Fibroblast of skin of scalp (primary cell): ENCODE measurements at places on chromosomes 5 and 9.

GRCh38 chr5:76050134-76050533, 33.0 kb upstream of the SV2C start:
- DNase-seq: no peak

DNA sequence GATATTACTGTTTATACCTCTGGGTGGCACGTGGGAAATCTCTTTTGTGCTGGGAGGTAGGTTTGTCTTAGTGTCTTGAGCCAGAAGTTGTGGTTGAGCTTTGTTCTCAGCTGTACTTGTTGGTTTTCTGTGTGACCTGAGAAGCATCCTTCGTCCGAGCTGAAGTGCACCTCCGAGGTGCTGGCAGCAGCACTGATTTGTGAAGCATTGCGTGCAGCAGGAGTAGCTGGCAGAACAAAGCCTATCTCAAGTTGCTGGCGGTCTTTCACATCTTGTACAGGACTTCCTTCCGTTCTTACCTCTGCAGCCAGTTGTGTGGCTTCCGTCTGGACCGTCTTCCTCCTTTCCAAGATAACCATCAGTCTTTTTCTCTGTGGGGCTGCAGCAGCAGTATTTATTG, 4.3 kb downstream of the PRRC2B start:
- DNase-seq: no peak

- DNase-seq: peak; percentile 19
Measured at GRCh38 chr9:16484180-16484579, 386.3 kb downstream of the BNC2 start.

DNA sequence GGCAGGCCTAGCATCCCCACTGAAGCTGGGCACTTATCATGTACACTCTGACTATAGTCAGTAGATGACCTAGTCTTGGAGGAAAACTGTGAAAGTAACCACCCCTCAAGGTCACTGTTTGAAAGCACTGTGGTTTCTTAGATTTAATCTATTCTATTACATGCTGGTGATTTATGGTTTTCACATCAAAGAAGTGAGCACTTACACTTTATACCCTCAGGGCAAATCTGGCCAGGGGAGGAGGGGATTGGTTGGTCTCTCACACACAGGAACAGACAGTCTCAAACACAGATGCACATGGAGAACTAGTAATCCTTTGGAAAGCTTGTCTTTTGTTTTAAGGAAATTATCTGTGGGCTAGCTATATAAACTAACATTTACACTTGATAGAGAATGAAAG, 17.9 kb upstream of the SPIN1 start:
- DNase-seq: no peak

GRCh38 chr9:33908114-33908513, 91.2 kb downstream of the UBE2R2 start:
- no peak for DNase-seq

DNA sequence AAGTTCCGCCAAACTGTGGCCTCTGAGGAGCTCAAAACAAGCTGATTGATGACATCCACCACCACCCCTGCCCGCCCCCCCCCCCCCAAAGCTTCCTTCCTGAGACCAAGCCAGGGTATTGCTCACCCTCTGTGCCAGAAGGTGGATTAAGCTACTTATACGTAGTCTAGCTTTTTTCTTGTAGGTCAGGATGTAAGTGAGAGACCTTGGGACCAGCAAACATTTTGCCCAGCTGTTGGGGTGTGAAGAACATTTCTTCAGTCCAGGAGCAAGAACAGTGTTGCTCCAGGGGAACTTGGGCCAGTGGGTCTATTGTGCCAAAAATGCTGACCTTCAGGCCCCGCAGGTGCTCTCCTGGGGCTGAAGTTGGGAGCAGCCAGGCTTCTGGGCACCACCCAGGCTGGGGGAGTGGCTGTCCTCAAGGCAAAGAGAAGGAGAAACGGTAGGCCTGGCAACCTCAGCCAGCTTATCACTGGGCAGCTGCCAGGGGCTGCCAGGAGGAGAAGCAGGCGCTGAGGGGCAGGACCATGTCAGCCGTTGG, 18.0 kb downstream of the NEURL1B start:
- no peak for DNase-seq

DNA sequence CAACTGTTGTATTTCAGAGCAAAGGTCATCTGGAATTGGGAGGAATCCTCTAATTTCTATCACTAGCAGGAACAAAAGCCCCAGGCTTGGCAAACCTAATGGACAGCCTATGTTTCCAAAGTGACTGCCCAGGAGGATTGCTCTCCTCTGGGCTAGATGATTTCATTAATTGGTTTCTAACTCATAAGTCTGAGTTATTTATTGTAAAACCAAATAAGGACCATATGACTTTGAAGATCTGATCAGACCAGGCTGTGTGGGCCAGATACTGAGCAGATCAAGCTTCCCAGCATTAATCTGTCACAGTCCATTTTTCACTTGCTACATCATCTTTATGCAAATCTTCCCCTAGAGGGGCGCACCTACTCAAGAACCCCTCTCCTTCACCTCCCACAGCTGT, 125.2 kb downstream of the PRDM6 start:
- no peak for DNase-seq

- DNase-seq: peak; percentile 46
Measured at GRCh38 chr9:109640580-109641371, 139.2 kb upstream of the PALM2AKAP2 start.

GRCh38 chr5:14686517-14686916, 22.0 kb downstream of the OTULIN start:
- DNase-seq: no peak

DNA sequence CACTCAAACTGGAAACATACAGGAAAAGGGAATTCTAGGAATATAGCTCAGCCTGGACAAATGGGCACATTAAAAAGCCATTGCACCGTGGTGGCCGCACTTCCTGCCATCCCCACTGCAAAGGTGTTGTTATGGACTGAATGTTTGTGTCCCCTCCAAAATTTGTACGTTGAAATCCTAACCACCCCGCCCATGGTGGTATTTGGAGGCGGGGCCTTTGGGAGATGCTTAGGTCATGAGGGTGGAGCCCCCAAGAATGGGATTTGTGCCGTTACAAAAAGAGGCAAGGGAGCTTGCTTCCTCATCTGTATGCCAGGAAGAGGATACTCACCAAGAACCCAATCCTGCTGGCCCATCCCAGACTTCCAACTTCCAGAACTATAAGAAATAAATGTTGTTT, 1.1 kb upstream of the CMBL start:
- DNase-seq: no peak

DNA sequence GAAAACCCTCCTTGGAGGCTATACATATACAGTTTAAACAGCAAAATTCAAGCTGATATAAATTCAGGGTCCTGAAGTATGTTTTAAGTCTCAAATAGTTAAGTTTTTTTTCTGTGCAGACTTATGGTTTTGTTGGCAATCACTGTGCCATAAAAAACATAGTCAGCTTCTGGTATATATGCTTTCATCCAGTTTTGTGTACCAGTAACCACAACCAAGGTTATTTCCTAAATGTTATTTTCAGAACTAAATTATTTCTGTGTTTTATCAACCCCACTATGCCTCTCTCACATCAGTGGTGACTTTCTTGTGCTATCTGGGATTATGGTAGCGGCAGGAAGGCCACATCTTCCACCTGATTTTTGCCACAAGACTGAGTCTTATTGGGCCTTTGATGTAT, 107.7 kb upstream of the SMARCA2 start:
- no peak for DNase-seq

DNA sequence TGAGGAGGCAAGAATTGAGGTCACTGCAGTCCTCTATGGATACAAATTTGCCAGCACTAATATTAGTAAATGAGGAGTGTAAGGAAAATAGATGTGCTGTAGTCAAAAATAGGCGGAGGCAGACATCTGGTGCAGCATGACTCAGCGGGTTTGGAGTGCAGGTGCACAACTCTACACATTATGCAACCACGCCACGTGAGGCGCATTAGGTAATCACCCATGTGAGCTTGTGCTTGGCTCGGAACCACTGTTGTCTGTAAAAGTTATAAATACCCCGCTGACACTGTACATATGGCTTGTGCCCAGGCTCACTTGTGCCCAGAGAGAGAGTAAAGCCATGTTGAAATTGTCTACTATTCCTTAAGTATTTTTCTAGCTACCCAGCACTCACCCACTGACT, 623.5 kb upstream of the NUDT12 start:
- DNase-seq: no peak

GRCh38 chr5:157290156-157290980, 24.4 kb downstream of the CYFIP2 start:
- DNase-seq: peak; percentile 90

- no peak for DNase-seq
Measured at GRCh38 chr5:88683506-88684135, 199.4 kb downstream of the MEF2C start.

- peak; percentile 75 for DNase-seq
Measured at GRCh38 chr9:77163884-77164283, 13.4 kb upstream of the VPS13A start.

DNA sequence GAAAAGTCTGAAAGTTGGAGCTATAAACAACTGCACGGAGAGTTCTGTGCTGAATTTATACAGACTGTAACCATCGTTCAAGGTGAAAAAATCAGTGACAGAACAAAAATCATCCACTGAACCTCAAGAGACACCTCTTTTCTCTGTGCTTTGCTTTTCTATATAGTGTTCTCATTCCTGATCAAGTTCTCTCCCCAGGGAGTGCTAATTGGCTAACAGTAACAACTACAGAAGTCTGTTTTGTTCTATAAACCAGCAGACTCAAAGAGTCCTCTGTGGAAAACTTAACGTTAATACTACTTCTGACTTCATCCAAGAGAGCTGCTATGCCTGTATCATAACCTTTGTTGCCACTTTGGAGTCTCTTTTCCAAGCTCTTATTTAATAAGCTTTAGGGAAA, 1388.3 kb upstream of the C9orf72 start:
- DNase-seq: no peak

DNA sequence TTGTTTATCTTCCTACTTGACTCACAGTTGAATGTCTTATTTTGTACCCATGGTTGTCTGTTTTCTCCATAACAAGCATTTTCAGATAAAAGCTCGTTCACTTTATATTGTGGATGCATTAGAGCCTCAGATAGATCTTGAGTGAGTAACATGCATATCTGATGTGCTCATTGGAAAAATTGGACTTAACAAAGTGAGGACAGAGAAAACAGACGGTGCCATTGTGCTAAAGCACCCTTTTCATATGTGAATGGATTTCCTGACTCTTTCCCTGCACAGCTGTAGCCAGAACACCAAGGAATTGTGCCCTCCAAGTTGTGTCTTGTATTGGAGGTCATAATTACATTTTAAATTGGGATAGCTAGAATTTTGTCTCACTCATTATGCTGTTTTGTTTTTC, 325.8 kb upstream of the MEF2C start:
- DNase-seq: no peak

DNA sequence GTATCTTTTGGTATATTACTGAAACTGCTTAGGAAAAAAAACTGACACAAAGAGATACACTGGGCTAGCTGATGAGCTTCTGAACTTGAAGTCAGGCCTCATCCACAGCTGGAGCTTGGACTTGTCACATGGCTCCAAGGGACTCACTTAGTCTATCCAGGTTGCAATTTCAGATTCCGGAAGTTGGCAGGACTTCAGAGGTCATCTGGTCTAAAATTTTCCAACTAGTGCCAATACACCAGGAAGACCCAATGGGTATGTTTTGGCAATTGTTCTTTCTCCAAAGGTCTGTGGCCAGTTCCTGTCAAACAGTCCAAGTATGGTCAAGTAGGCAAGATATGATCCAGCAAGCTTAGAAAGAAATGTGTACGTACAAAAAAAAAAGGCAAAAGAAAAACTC, 36.7 kb downstream of the MRPS27 start:
- no peak for DNase-seq

DNA sequence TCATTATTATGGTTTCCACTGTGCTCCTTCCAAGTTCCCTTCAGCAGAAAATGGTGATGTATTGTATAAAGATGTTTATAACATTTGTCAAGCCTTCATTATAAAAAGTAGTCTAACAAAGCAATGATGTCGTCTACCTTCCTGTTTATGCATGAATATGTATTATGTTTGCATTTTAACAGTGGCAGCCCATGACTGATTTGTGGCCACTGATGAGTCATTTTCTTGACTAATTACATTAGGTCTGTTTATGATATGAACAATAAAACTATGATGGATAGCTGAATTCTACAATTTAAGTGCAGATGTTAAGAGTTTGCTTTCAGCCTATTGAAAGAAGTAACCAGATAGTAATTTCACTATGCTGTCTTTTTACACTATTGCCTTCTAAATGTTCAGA, 75.4 kb upstream of the ADAMTS19 start:
- no peak for DNase-seq

DNA sequence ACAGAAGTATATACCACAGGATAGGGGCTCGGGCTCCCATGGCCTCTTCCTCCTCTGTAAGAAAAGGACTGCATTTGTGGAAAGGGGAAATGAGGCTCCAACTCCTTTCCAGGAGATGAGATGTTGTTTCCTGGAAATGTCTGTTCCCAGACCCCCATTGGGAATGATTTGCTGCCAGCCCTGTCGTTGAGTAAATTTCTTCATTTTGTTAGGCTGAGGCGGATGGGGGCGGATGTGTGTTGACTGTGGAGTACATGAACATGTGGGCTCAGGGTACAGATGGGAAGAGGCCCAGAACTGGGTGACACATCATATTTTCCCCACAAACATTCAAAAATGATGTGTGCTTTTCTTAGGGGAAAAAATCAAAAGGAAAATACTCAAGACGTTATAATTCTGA, 28.8 kb upstream of the TNFAIP8 start:
- peak; percentile 58 for DNase-seq

GRCh38 chr9:33158843-33159776, 8.0 kb downstream of the B4GALT1 start:
- DNase-seq: peak; percentile 52

- no peak for DNase-seq
Measured at GRCh38 chr5:101370181-101370580, 467.1 kb upstream of the ST8SIA4 start.

DNA sequence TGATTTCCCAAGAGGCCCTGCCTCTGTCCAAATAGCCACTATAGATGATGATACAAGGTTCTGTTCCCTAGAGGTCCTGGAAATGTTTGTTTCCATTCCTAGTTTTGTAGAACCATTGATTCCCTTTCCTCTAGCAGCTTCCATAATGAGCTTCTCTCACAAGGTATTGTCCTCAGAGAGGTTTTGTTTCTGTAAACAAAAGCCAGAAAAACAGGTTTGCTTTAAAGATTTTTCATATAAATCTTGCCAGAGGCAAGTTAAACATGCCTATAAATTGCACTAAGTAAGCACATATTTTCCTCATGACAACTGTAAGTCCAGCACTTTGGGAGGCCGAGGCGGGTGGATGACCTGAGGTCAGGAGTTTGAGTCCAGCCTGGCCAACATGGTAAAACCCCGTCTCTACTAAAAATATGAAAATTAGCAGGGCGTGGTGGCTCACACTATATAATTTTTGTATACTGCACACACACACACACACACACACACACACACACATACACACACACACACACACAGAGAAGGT, 1787.7 kb downstream of the EFNA5 start:
- DNase-seq: no peak

DNA sequence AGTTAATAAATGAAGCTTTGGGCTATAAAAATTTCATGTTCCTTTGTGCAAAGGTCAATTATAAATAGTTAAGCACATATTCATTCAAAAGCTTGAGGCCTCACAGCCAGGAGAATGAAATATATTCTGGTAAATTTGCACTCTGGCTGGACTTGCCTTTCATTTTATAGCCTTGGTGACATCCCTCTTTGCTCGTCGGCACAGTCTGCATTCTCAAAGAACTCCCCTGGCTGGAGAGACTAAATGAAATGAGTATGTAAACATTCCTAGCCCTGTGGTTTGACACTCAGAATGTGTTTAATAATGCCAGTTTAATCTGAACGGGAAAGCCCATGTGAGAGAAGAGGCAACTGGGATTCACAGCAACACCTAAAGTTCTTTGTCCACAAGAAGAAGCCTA, 285.6 kb downstream of the BRINP1 start:
- DNase-seq: no peak

- no peak for DNase-seq
Measured at GRCh38 chr5:3006526-3006925, 255.0 kb upstream of the IRX2 start.

GRCh38 chr9:88732128-88732527, 197.2 kb downstream of the NXNL2 start:
- peak; percentile 63 for DNase-seq
